ENCODE measurements at places on chromosomes 4 and X.

- H3K4me3 ChIP-seq, result no peak overlapping the region
- H3K27ac ChIP-seq, result no peak overlapping the region
- no peaks in the 10 kb centered on the region for H3K36me3 ChIP-seq
- no peak for DNase-seq
- no peaks in the 10 kb centered on the region for H3K4me1 ChIP-seq
Observed at GRCh38 chr4:118410138-118410537, 57.3 kb upstream of the PRSS12 start.

DNA sequence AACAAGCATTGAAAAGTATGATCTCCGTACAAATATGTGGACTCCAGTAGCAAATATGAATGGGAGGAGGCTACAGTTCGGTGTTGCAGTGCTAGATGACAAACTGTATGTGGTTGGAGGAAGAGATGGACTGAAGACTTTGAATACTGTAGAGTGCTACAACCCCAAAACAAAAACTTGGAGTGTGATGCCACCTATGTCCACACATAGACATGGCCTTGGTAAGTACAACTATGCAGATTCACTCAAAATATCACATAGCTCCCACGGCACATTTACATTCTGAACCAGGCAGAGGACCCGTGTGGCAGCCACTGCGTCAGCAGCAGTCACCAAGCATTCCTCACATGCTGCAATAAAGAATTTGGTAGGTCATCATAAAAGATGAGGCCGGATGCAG is 41.3 kb downstream of the KLHL5 start:
- no peak overlapping the region for H3K27ac ChIP-seq
- H3K36me3 ChIP-seq, result peaks cover 27% of the 10 kb centered on the region
- no peaks in the 10 kb centered on the region for H3K4me1 ChIP-seq
- no peak overlapping the region for H3K4me3 ChIP-seq
- H3K27me3 ChIP-seq, result no peaks in the 10 kb centered on the region

DNA sequence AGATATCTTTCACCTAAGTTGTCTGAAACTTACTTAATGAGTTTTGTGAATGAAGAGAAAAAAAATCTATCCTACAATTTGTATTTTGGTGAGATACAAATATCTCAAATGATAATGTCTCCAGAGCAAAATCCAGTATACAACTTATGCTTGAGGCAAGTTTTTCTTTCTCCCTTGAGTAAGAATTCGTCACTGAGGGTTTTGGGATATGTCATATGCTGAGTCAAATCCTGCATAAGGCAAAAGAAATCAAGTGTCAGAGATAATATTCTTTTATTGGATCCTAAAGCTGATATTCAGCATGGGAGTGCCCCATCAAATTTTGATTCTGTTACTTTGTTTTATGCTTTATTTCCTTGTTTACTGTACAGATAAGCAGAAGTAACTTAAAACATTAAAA is 1308.6 kb downstream of the ARAP2 start:
- H3K4me3 ChIP-seq, result no peak overlapping the region
- H3K4me1 ChIP-seq, result no peaks in the 10 kb centered on the region
- H3K27me3 ChIP-seq, result no peaks in the 10 kb centered on the region
- no peaks in the 10 kb centered on the region for H3K36me3 ChIP-seq
- DNase-seq, result no peak
- H3K27ac ChIP-seq, result no peak overlapping the region

DNA sequence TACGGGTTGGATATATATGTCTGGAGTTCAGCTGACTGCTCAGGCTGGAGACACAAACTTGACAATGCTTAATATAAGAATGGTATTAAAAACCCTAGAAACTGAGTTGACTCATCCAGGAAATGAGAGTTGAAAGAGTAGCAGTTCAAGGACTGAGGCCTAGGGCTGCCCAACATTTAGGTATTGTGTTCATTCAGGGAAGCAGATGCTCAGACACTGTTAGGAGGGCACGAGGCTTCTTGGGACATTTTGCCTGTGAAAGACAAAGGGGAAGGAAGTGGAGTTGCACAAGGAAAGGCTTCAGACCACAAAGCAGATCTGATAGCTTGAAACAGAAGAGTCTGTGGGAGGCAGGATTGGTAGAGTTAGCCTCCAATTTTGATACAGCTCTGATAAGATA is 52.0 kb upstream of the HS3ST1 start:
- peaks cover 2% of the 10 kb centered on the region for H3K4me1 ChIP-seq
- DNase-seq, result peak; percentile 61
- peaks cover 10% of the 10 kb centered on the region for H3K36me3 ChIP-seq
- H3K27me3 ChIP-seq, result no peaks in the 10 kb centered on the region

DNA sequence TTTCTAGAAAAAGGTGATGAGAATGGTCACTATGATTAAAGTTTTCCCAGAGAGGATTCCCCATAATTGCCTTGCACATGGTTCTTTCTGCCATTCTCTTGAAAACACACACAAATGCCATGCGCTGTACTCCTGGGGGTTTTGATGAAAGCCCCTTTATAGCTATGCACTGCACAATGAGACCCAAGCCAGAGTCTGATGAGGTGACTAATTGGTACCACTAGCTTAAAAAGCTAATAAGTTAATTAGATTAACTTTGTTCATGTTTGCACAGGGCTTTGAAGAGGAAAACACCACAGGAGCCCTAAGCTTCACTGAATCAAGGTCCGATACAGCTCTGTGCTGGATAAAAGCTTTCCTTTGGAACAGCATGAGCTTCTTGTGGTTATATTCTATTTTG is 132.2 kb downstream of the NKX6-1 start:
- H3K27me3 ChIP-seq, result no peaks in the 10 kb centered on the region
- DNase-seq, result no peak
- H3K4me3 ChIP-seq, result no peak overlapping the region
- H3K27ac ChIP-seq, result no peak overlapping the region
- no peaks in the 10 kb centered on the region for H3K4me1 ChIP-seq

GRCh38 chr4:71524756-71525155 is 185.9 kb downstream of the SLC4A4 start:
- no peak overlapping the region for H3K4me3 ChIP-seq
- H3K27ac ChIP-seq, result no peak overlapping the region
- H3K36me3 ChIP-seq, result no peaks in the 10 kb centered on the region
- H3K4me1 ChIP-seq, result no peaks in the 10 kb centered on the region
- DNase-seq, result no peak

DNA sequence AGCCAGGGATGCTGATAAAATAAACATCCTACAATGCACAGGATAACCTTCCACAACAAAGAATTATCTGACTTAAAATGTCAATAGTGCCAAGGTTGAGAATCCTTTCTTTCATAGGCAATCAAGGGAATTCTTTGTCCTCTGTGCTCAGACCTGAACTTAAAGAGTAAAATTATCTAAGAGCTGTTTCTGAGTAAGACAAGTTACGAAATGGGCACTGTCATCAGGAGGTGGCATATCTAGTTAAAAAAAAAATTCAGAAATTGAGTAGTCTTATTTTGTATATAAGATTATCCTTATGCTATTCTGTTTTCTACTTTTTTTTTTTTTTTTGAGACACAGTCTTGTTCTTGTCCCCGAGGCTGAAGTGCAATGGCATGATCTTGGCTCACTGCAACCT is 3.3 kb upstream of the RAB33B start:
- H3K4me1 ChIP-seq, result peaks cover 28% of the 10 kb centered on the region
- no peak overlapping the region for H3K27ac ChIP-seq
- H3K27me3 ChIP-seq, result no peaks in the 10 kb centered on the region
- H3K36me3 ChIP-seq, result peaks cover 4% of the 10 kb centered on the region
- no peak for DNase-seq
- H3K4me3 ChIP-seq, result no peak overlapping the region

DNA sequence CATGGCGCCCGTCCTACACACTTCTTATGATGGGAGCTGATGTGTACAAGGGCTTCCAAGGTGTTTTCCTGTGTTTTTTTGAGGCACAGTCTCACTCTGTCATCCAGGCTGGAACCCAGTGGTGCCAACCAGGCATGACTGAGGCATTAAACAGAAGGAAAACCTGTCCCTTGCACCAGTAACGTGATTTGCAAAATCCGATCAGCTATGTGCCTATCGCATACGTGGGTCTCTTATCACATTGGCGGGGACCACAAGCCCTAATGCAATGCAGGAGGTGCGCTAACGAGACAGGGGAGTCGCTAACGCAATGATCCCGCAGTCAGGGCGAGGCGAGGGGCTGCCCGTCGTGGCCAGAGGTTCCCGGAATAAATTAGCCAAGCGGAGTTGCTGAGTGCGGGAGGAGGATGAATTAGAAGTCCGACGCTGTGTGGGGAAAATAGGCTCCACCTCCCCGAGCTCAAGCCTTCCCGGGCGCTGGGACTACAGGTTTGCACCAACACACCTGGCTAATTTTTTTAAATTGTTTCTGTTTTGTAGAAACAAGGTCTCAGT is 162.7 kb downstream of the SHOX start:
- H3K27ac ChIP-seq, result no peak overlapping the region
- peaks cover 9% of the 10 kb centered on the region for H3K27me3 ChIP-seq
- no peaks in the 10 kb centered on the region for H3K4me1 ChIP-seq
- no peaks in the 10 kb centered on the region for H3K36me3 ChIP-seq
- DNase-seq, result peak; percentile 7

Measured in activated CD8-positive, alpha-beta memory T cell treated with anti-CD3 and anti-CD28 coated beads, Interleukin-2, amount 10 ng/mL, durations not matched to agents 7 days and 5 days (primary cell).